NCI-H187 treated with DMSO at 0.1 percent for 48 hours (cell line): ENCODE measurements at places on chromosomes 2 and 18.

DNA sequence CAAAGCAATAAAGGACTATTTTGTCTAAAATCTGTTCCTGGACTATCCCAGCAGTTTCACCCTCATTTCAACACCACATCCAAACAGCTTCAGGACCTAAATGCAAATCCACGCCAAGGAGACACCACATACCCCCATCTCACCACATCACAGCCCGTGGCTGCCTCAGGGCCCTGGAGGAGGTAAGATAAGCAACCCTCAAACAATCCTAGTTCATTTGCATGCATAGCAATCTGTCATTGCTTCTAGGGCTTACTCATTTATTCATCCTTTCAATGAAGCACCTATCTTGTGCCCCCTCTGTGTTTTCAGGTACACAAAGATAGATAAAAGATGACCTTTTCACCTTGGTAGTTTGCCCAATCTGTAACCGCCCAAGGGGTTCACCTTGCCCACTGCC, 86.5 kb downstream of the VSNL1 start:
- no peak for DNase-seq

DNA sequence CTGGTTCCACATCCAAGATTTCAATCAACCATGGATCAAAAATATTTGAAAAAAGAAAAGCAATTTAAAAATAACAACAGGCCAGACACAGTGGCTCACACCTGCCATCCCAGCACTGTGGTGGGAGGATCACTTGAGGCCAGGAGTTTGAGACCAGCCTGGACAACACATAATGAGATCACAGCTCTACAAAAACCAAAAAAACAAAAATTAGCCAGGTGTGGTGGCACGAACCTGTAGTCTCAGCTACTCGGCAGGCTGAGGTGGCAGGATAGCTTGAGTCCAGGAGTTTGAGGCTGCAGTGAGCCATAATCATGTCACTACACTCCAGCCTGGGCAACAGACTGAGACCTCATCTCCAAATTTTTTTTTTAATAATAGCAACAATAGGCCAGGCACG, 13.4 kb upstream of the SPATA3 start:
- no peak for DNase-seq

DNA sequence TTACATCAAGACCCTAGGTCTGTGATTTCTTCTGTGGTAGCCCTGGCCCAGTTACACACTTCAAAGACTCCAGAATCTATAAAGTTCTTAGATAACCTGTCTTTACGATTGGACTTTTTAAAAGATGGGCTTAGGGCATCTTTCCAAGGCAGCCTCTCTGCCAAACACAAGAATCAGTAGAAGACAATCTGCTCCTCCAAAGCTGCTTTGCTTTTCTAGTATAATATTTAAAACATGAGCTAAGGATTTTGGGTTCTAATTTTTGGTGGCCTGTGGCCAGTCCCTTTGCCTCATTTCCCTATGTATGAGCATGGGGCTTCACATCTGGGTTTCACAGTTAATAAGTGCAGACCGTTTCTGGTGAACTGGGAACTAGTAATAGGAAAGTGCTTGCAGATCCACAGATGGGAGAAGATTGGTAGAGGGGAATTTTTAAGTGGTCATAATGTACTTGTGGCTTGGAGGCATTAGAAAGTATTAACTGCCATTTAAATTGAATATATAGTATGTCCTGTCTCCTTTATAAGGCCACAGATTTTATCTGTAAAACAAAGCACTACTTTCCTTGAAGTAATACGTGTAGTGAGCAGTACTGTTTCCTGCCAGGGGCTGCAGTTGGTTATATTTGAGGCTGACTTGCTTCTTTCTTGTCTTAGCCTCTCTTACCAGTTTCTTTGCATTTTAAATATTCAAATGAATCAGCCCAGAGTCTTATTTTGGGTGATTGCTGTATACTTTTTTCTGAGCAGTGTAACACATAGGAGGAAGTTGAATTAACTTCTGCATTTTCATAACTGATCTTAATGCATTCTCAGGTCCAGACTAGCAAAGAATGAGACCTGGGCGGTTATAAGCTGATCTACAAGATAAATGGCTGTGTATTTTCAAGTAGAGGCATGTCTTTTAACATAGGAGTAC, 1.5 kb downstream of the ARPC2 start:
- no peak for DNase-seq

GRCh38 chr2:46036929-46037328, 260.3 kb upstream of the EPAS1 start:
- no peak for DNase-seq

- DNase-seq, result no peak
Observed at GRCh38 chr2:121562269-121563176, 31.8 kb downstream of the RNU4ATAC start.

DNA sequence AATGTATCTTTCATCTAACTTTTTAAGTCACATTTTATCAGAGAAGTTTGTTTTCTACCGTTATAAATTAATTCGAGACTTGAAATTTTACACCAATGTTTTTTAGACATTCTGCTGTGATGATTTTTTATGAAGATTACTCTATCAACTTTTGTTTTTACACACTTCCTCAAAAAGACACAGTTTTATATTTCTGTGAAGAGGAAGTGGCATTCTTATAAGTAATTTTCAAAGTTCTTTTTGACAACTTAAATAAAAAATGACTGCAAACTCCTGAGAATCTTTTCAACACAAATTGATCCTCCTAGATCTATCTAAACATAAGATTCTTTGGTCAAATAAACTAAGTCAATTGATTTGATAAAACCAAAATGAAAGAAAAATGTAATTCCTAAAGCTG, 13.7 kb downstream of the ANKRD44 start:
- DNase-seq, result no peak

DNA sequence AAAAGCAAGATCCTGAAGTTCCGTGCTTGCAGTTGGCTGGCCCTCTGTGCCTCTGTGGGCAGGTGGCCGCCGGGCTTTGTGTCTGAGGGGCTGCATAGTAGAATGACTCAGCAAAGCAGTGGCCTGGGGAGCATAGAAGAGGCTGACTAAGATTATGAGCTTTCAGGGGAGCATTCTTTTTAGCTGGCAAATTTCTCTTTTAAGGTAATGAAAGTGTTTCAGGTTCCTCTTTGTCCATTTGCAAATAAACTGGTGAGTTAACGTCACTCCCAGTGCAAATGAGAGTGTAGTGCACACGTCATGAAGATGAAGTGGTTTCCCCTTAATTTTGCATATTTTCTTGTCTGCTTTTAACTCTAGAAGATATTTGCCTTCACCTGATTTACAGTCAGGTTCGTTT, 98.6 kb downstream of the BCL2L11 start:
- DNase-seq, result no peak

DNA sequence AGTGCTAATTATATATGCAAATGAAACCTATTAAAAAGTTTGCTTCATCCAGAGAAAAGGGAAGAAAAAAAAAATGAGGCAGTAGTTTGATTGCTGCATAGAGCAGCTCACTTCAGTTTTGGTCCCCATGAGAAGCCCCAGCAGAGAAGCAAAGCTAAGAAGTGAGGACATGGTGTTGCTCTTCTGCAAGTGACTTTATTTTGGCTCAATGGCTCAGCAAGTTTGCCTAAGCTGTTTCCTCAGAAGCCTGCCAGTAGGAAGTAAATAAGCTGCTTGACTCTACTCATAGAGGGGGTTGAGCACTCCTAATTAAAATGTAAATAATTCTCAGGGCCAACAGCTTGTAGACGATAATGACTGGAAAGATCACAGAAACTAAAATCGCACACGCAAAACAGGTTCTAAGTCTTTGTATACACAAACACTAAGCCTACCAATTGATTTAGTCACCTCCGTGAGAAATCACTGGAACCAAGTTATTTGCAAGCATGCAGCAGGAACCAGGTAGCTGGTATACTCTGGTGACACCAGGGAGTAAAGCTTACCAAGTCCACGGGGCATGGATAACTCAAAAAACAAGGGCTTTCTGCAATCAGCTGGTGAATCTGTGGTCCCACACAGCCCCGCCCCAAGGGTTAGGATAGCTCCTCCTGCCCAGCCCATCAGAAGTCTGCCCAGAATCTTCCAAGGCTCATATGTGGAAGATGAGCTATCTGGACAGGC, 39.7 kb upstream of the NABP1 start:
- DNase-seq, result no peak

GRCh38 chr2:111250448-111251030, 129.8 kb downstream of the BCL2L11 start:
- DNase-seq, result no peak

- DNase-seq, result no peak
Observed at GRCh38 chr2:18301421-18302139, 258.9 kb downstream of the RDH14 start.

DNA sequence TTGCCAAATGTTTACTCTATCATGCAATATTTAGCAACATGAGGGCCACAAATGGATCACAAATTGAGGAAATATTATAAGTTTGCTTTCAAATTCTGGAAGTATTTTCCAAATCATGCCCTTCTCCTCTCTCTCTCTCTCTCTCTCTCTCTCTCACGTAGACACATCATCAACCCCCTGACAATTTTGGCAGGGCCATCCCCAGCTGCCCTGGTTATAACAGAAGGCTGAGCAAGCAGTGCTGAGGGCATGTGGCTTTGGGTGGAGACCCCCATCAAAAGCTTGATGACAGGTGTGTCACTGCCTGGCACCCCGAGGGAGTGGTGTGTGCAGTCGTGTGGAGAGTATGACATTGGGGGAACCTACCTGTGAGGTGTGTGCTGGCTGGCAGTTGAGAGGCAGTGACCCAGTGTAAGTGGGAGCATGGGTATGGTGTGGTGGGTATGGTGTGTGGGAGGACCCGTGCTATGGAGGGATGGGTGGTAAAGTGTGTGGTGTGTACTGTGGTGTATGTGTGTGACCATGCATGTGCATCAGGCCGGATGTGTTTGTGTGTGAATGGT, 224.5 kb downstream of the TTC32 start:
- DNase-seq, result no peak

DNA sequence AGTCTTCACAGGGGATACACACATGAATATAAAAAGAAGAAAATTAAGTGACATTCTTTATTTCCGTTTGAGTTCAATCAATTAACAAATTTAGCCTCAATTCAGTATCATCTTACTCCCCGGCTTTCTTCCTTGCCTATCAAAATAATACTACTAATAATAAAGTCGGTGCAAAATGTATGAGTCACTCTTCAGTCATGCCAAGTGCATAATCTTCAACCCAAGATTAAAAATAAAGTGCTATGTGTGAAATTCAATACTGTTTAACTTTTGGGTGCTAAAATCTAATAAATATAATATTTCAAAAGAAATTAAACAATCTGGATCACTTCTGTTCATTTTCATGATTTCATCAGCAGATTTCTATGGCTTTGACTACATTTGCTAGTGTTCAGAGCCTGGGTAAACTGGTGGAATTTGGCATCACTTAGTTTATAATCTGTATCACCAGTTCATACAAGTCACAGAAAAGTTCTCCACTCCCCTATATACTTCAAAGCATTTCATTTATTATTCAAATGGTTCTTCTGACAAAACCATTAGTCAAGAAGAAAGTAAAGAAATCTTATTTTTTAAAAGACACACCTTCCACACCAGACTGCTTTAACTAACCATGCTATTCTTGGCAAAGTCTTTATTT, 183.6 kb downstream of the THADA start:
- DNase-seq, result no peak

DNA sequence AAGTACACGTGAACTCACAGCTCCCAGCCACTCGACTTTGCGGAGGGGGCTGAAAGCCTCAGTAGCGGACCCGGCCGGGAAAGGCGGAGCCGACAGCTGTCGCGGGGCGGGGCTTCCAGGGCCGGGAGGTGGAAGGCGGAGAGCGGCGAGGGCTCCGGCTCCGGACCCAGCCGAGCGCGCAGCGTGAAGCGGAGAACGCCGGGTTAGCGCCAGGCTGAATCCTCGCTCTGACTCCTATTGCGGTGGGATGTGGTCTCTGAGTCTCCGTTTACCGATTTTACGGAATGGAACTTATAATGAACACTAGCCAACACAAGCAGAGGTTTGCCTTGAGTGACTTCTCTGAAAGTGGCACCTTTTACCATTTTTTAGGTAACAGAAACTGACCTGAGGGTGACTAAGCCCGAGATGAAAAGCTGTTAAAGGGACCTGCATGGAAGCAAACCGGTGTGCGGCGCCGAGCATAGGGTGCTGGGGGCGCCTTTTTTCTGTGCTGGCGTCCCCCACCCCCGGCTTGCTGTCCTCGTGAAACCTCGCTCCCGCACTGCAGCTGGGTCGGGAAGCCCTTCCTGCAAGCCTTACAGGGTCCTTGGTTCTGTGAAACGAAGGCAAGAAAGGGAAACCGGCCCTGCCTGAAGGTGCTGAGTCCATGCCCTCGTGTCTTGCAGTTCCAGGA, 72.9 kb downstream of the EN1 start:
- DNase-seq, result no peak

DNA sequence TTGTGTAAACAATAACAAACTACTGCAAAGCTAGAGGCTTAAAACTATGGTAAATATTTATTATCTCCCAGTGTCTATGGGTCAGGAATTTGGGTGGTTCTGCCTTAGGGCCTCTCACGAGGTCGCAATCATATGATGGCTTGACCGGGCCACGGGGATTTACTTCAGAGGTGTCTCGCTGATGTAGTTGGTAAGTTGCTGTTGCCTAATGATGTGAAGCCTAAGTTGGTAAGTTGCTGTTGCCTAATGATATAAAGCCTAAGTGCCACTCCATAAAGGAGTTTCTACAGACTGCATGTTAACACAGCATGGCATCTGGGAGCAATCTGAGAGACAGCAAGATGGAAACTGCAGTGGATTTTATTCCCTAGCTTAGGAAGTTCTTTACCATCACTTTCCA, 35.8 kb downstream of the FMNL2 start:
- DNase-seq, result no peak

DNA sequence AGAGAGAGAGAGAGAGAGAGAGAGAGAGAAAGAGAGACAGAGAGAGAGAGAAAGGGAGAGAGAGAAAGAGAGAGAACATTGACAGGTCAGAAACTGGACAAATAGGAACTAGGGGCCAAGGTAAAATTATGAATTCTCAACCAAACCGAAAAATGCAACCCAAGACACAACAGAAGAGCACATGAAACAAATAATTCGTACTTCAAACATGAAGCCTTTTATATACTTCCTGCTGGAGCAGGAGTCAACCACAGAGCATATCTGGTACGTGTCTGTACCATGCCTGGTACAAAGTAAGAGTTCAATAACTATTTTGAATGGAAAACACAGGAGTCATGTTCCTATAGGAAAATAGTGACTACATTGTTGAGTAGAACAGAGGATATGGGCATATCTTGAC, 6.5 kb upstream of the VPS54 start:
- no peak for DNase-seq

GRCh38 chr18:38494065-38494464, 928.5 kb upstream of the CELF4 start:
- no peak for DNase-seq

- no peak for DNase-seq
Observed at GRCh38 chr2:16167451-16167861, 227.1 kb downstream of the MYCN start.

GRCh38 chr2:201049455-201049854, 22.0 kb downstream of the HYCC2 start:
- no peak for DNase-seq
